ENCODE measurements at places on chromosomes 1 and 21.

GRCh38 chr21:30962013-30962412 is 76.3 kb downstream of the KRTAP19-8 start:
- no peak for DNase-seq

- no peak for DNase-seq
Observed at GRCh38 chr21:31974454-31974985, 101.7 kb downstream of the HUNK start.

- DNase-seq: no peak
Observed at GRCh38 chr1:157367091-157367739, 185.1 kb downstream of the FCRL5 start.

- no peak for DNase-seq
Observed at GRCh38 chr1:20654104-20654690, 7.0 kb downstream of the DDOST start.

GRCh38 chr1:80064524-80064923 is 1058.0 kb upstream of the ADGRL4 start:
- DNase-seq: no peak

DNA sequence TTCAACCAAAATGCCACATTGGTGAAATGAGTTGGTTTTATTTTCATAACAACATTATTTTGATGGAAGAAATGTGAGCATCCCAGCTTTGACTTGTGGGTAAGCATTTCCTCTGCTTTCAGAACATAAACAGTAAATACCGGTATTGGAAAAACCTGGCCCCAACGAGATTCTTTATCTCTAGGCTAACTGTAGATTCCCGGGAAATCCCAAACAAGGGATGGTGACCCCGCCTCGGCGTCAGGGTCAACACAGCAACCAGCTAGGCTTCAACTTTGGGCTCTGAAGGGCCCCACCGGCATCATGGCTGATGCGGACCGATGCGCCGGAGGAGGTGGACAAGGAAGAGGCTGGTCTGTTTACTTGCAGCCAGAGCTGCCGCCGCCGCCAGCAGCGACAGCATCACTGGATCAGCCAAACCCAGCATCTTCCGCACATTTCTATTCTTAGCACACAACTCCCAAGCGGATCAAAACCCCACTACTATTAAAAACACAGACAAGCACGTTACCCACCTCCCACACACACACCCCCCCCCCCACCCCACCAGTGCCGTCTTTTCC is 1.1 kb downstream of the AKT3 start:
- DNase-seq: no peak

DNA sequence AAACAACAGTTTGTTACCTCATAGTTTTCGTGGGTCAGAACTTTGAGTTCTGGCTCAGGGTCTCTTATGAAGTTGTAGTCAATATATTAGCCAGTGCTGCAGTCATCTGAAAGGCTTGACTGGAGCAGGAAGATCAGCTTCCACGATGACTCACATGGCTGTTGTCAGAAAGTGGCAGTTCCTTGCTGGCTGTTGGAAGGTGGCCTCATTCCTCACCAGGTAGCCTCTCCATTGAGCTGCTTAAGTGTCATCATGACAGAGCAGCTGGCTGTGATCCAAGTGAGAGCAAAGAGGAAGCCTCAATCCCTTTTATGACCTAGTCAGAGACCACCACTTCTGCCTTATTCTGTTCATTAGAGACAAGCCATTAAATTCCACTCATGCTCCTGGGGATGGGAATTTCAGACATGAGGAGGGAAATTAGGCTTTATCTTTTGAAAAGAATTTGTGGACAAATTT is 5.6 kb downstream of the OSBPL9 start:
- DNase-seq: peak; percentile 31

- DNase-seq: no peak
Observed at GRCh38 chr1:197553281-197553680, 222.0 kb downstream of the DENND1B start.

DNA sequence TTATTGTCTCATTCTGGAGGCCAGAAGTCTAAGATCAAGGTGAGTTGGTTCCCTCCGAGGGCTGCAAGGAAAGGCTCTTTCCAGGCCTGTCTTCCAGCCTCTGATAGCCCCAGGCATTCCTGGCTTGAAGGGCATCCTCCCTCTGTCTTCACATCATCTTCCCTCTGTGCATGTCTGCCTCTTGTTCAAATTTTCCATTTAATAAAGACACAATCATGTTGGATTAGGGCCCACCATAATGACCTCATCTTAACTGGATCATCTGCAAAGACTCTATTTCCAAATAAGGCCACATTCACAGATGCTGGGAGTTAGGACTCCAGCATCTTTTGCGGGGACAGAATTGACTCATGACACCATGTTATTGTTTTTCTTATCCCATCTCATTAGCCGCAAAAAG is 24.5 kb downstream of the HUNK start:
- DNase-seq: no peak

- no peak for DNase-seq
Observed at GRCh38 chr1:68174738-68175113, 57.6 kb downstream of the WLS start.

GRCh38 chr1:27862671-27863537 is 9.4 kb upstream of the THEMIS2 start:
- no peak for DNase-seq

GRCh38 chr1:207873055-207873890 is 37.7 kb downstream of the CD34 start:
- DNase-seq: peak; percentile 27

DNA sequence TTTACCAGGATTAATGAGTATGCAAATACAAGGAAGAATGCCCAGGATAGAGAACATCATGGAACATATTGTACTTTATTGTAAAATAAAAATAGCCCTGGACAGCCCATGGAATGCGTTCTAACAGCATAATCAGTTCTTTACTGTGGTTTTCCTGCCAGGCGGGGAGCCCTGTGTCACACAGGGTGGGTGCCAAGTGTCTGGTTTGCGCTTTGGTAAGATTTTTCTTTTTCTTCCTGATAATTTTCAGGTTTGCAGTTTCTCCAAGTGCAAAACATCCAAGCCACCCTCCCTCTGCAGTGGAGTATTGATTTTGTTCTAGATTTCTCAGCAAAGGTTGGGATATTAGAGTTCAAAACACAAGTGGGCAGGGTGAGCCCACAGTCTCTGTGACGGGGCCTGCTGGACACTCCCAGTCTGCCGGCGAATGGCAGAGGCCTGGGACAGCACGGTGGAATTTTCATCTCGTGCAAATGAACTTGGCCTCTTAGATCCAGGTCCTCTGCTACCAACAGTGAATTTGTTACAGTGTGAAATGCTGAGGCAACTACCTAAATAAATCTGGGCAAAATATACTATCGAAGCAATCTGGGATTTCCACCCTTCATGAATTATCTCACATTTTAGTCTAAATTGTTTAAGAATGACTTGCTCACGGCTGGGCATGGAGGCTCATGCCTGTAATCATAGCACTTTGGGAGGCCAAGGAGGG is 15.6 kb upstream of the KCNJ15 start:
- no peak for DNase-seq

GRCh38 chr1:201876148-201876818 is 12.4 kb upstream of the SHISA4 start:
- DNase-seq: peak; percentile 35

GRCh38 chr21:33801424-33802405 is 113.9 kb downstream of the ATP5PO start:
- DNase-seq: no peak

DNA sequence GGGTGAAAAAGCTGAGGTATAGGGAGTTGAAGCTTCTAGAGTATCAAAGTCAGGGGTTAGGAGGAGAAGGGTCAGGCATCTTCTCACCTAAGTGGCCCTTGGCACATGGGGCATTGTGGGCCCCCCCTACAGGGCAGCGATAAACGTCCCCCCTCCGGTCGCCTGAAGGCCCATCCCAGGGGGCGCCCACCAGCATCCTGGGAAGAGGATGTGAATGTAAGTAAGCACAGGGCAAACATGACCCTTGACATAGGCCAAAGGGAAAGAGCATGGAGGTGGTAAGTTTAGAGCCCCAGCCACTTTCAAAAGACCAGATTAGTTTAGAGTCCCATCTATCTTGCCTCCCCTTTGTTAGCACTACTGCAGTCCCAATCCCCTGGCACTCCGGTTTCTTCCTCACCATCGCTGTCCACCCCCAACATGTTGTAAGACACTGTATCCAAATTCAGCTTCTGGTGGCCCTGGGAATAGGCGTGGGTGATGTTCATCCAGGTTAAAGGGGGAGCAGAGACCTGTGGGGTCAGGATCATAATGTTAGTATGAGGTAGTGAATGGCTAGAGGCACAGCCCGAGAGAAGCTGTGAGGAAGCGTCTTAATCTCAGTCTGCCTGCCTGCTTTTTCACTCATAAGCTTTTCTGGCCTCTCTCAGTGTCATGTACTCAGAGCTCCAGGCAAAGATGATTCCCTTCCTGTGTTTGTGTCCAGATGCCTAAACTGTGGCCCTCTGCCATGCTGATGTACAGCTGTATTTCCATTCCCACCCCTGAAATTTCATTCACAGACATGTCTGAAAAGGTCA is 2.7 kb downstream of the ITGA10 start:
- DNase-seq: no peak

DNA sequence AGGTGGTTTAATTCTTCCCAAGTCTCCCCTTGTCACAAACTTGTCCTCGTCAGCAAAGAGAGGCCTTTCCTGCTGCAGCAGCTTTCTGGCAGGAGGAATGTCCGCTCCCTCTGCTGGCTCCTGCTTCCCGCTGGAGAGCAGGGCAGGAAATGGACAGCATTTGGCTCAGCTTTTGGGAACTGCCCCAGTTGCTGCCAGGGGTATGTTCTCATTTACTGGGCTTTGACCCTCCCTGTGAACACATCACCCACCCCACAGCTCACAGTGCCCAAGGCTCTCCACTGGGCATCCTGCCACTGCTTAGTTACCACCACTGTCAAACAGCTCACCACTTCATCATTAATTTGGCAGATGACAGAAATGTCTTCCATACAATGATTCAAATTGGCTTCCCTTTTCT is 75.4 kb downstream of the MRPL37 start:
- no peak for DNase-seq

DNA sequence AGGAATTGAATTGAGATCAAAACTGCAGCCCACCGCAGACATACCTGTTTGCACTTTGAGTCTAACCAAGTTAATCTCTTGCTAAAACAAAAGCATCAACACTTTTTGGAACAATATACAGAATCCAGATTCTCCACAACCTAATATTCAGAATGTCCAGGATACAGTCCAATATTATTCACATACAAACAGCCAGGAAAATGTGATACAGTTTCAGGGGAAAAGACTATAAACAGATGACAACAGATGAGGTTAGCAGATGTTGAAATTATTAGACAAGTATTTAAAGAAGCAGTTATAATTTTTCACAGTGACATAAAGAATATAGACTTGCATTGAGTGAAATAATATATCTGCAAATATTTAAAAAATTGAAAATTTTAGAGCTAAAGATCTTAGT is 678.1 kb upstream of the CXADR start:
- no peak for DNase-seq

GRCh38 chr1:202811296-202812175 is 782 bp downstream of the PCAT6 start:
- DNase-seq: no peak

DNA sequence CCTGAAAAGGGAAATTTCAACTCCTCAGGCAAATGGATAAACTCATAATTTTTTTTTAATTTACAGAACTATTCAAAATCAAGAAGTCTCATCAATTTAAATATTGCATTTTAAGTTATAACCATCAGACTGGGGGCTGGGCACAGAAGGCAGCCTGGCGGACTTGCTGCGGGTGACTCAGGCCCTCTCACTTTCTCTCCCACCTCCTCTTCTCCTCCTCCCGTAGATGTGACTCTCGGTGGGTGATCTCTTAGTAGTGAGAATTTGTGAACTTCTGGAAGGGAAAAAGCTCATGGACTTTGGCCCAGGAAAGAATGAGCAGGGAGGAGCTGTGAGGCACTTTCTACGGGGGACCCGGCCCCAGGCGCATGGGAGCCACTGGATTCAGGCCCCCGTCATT is 32.9 kb downstream of the CLIC6 start:
- DNase-seq: no peak

DNA sequence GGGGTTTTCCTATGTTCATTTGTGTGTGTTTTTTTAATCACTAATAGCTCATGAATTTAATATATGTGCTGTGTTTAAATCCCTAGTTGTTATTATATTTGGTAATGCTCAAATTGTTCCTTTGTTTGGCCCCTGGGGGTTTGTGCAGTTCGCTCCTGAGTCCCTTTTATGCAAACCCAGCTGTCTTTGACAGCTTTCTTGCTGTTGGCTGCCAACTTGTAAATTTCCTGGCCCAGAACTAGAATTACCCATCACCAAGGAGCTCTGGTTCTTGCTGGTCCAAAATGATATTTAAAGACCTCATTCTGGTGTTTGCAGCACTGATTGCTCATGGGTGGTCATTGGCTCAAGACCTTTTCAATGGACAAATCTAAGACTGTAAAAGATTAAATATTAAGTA is 39.6 kb upstream of the PGBD5 start:
- peak; percentile 27 for DNase-seq

GRCh38 chr1:207397525-207397926 is 56.6 kb upstream of the CR2 start:
- no peak for DNase-seq

DNA sequence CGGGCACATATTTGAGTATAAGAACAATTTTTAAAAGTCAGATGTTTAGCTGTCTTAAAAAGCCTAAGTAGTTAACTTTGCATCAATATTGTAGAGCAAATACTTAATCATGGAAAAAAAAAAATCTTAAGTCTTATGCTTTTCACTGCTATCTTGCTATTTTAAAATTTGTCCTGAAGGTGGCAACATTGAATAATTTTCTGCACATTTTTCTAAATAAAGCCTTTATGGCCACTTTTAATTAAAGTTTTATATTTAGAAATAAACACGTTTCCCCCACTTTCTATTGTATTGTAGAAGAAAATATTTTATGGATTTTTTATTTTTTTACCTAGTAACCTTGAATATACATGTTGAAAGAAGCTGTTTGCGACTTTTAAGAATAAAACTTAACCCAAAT is 198.8 kb downstream of the AMY1C start:
- peak; percentile 37 for DNase-seq

DNA sequence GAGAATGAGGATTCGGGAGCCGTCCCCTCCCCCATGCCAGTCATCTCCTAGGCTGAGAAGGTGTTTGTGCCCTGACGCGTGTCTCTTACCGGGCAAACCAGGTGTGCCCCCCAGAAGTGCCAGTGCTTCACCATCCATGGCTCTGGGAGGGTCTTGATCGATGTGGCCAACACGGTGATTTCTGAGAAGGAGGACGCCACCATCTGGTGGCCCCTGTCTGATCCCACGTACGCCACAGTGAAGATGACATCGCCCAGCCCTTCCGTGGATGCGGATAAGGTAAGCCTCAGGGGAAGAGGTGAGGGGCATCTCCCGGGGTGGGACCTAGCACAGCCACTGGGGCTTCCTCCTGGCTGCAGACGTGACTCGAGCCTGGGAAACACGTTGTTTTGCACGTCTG is 959 bp downstream of the PADI6 start:
- no peak for DNase-seq

- DNase-seq: no peak
Observed at GRCh38 chr1:162213281-162213912, 143.9 kb downstream of the NOS1AP start.

GRCh38 chr1:202656951-202657646 is 53.2 kb downstream of the SYT2 start:
- peak; percentile 16 for DNase-seq

GRCh38 chr1:36869826-36870225 is 164.5 kb downstream of the GRIK3 start:
- DNase-seq: no peak
